Activated naive CD8-positive, alpha-beta T cell treated with anti-CD3 and anti-CD28 coated beads, Interleukin-2, amount 10 ng/mL, durations not matched to agents 7 days and 5 days (primary cell): ENCODE measurements at places on chromosomes 11 and 22. TPM values are rescaled to one million over a fixed set of nuclear protein-coding genes. Genes with fewer than 3 reads are reported as not detected.

- DNase-seq: no peak
- H3K4me3 ChIP-seq: no peak overlapping the region
- H3K36me3 ChIP-seq: peaks cover 8% of the 10 kb centered on the region
- peaks cover 4% of the 10 kb centered on the region for H3K27me3 ChIP-seq
- peaks cover 37% of the 10 kb centered on the region for H3K4me1 ChIP-seq
- H3K27ac ChIP-seq: peak overlapping the region; percentile 31
Observed at GRCh38 chr22:24200619-24201212, 19.4 kb downstream of the SUSD2 start.

DNA sequence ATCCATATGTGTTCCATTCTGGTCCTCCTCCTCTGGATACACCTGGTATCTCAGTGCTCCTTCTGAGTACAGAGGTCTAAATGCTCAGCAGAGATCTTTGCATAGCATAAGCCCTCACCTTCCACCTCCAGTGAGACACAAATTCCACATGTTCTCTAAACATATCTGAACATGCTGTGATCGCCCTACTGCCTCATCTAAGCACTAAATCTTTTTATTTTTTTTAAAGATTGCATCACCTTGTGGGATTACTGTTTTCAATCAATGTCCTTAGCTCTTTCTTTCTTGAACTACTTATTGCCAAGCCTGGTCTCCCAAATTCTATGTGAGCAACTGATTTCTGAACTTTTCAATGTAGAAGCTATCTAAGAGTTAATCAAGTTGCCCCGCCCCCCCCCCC, 113.4 kb downstream of the TRPC6 start:
- H3K4me1 ChIP-seq: no peaks in the 10 kb centered on the region
- H3K36me3 ChIP-seq: no peaks in the 10 kb centered on the region
- no peak for DNase-seq
- no peaks in the 10 kb centered on the region for H3K27me3 ChIP-seq
- no peak overlapping the region for H3K27ac ChIP-seq

- H3K27me3 ChIP-seq: peaks cover 48% of the 10 kb centered on the region
- DNase-seq: no peak
- H3K36me3 ChIP-seq: no peaks in the 10 kb centered on the region
Observed at GRCh38 chr11:62919898-62920640, 1.1 kb downstream of the CHRM1 start.

- H3K27ac ChIP-seq: no peak overlapping the region
- DNase-seq: no peak
Observed at GRCh38 chr11:109695696-109696095, 273.7 kb downstream of the C11orf87 start.

DNA sequence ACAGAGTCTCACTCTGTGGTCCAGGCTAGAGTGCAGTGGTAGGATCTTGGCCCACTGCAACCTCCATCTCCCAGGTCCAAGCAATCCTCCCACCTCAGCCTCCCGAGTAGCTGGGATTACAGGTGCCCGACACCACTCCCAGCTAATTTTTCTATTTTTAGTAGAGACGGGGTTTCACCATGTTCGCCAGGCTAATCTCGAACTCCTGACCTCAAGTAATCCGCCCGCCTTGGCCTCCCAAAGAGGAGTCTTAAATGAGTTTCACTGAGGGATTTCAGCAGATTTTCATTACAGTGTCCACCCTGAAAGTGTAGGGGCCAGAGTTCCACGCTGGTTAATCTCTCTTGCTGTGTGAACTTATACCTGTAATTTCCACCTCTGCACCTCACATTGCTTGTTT, 412 bp upstream of the RPS3 start:
- H3K36me3 ChIP-seq: peaks cover 40% of the 10 kb centered on the region
- H3K4me3 ChIP-seq: peak overlapping the region; percentile 91
- H3K27me3 ChIP-seq: peaks cover 9% of the 10 kb centered on the region
- no peak for DNase-seq
- H3K4me1 ChIP-seq: peaks cover 36% of the 10 kb centered on the region

DNA sequence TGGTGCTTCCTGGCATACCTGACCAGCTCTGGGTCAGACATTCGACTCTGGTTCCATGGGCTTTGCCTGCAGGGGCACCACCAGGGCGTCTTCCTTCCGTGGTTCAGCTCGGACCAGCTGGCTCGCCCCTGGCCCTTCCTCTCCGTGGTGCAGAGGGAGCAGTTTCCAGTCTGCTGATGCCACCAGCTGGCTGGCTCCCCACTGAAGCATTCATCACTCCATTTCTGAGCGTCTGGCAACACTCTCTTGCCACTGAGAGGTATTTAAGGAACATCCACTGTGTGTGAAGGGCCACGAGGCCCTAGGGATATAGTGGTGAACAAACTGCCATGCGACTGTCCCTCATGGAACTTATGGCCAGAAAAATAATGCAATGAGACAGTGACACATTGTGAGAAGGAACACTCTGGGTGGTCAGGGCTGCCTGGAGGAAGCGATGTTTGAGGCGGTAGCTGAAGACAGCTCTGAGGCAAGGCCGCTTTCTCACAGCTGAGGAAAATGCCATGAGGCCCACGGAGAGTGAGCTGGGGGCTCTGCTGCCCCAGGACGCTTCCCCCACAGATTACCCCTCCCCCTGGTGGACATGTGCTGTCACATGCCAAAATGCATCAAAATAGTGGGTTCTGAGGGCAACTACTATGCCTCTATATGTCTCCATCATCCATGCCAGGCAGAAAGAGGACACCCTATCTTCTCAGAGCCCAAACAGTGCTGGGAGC, 44.9 kb upstream of the ARFGAP3 start:
- no peaks in the 10 kb centered on the region for H3K4me1 ChIP-seq
- no peak for DNase-seq
- no peaks in the 10 kb centered on the region for H3K36me3 ChIP-seq
- H3K4me3 ChIP-seq: no peak overlapping the region
- H3K27me3 ChIP-seq: no peaks in the 10 kb centered on the region
- no peak overlapping the region for H3K27ac ChIP-seq

- H3K4me3 ChIP-seq: peak overlapping the region; percentile 88
- peaks cover 26% of the 10 kb centered on the region for H3K4me1 ChIP-seq
- peak overlapping the region; percentile 83 for H3K27ac ChIP-seq
- H3K27me3 ChIP-seq: no peaks in the 10 kb centered on the region
Observed at GRCh38 chr11:47553406-47553743, 443 bp upstream of the CELF1 start.

DNA sequence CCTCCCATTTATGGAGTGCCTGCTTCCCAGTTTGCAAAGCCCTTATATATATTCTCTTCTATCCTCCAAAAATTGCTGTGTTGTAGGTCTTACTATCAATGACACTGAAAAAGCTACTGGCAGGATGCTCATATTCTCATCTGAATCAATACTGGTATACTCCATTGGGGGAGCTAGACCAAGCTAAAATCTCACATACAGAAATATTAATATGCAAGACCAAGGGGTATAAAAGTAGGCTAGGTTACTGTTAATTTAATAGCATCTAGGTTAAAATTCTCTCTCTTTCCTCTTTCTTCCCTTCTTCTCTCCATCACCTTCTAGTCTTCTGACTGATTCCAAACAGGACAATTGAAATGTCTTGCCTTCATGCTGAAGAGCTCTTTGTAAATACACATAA, 17.1 kb upstream of the BDNF start:
- H3K36me3 ChIP-seq: peaks cover 8% of the 10 kb centered on the region
- H3K4me3 ChIP-seq: no peak overlapping the region
- DNase-seq: no peak
- peaks cover 3% of the 10 kb centered on the region for H3K4me1 ChIP-seq
- H3K27me3 ChIP-seq: peaks cover 58% of the 10 kb centered on the region

DNA sequence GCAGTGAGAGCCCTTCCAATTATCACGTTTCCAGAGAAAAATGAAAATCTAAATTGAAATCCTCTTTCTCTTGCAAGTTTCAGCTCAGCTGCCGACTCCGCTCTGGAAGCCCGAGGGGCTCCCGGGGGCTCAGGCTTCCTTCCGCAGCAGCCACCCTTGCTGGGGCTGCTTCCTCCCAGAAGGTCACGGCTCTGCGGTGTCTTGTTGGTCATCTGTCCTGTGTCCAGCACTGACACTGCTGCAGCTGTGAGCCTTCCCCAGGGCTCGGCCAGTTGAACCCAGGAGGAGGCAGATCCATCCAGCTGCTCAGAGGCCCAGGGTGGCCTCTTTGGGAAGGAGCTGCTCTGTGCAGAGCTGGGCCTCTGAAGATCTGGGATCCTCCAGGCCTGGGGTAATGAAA, 1337.2 kb downstream of the TBC1D22A start:
- H3K27me3 ChIP-seq: peaks cover 7% of the 10 kb centered on the region
- H3K36me3 ChIP-seq: peaks cover 8% of the 10 kb centered on the region
- no peak for DNase-seq
- no peak overlapping the region for H3K4me3 ChIP-seq

- no peak for DNase-seq
- no peak overlapping the region for H3K4me3 ChIP-seq
- H3K4me1 ChIP-seq: peaks cover 17% of the 10 kb centered on the region
- peaks cover 50% of the 10 kb centered on the region for H3K36me3 ChIP-seq
Observed at GRCh38 chr11:106012744-106013143, 9.3 kb downstream of the MSANTD4 start.

DNA sequence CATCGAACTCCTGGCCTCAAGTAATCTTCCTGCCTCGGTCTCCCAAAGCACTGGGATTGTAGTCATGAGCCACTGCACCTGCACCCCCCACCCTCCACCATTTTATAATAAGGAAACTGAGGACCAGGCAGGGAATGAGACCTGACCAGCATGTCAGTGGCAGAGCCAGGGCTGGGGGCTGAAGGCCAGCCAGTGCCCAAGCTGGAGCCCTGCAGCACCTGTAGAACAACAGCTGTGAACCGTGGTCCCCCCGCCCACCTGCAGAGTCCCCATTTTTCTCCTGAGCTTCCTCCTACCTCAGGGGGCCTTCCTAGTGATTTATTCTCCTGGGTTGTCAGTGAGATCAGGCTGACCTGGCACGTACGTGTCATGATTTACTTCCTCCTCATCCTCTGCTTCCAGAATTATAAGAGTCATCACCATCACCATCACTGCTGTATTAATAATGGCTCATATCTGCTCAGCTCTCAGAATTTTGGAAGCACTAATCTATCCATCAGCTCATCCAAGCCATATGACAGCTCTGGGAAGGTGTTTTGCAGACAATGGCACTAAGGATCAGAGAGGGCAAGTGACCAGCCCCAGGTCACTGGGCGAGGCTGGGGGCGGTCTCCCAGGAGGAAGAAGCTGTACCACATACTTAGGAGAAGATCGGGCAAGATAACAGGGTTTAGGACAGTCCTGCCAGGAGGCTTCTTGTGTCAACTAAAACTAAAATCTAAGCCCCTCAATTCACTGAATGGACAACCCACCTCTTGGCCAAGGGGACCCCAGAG, 5.5 kb upstream of the SLCO2B1 start:
- DNase-seq: no peak
- peak overlapping the region; percentile 67 for H3K27ac ChIP-seq
- peaks cover 9% of the 10 kb centered on the region for H3K27me3 ChIP-seq

DNA sequence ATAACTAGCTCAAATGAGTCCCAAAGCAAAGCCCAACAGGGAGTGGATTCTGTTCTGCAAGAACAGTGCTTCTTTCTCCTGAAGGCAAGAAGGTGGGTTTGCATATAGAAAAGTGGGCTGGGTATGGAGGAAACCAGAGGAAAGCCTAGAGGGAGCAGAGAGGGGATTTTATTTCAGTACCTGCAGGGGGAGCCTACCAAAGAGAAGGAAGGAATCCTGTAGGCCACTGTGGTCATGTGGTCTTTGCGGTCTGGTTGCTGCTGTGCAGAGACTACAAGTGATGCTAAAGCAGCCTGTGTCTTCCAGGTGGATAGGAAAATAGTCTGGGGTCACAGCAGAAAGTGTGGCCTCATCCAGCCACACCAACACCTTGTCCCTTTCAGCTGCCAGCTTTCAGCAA, 33.2 kb upstream of the ZBTB16 start:
- no peaks in the 10 kb centered on the region for H3K36me3 ChIP-seq
- no peak overlapping the region for H3K4me3 ChIP-seq
- peaks cover 9% of the 10 kb centered on the region for H3K4me1 ChIP-seq

- no peaks in the 10 kb centered on the region for H3K27me3 ChIP-seq
- peaks cover 35% of the 10 kb centered on the region for H3K36me3 ChIP-seq
- H3K4me3 ChIP-seq: no peak overlapping the region
- H3K27ac ChIP-seq: no peak overlapping the region
- no peaks in the 10 kb centered on the region for H3K4me1 ChIP-seq
- DNase-seq: no peak
Observed at GRCh38 chr22:31263896-31264640, 28.2 kb downstream of the PIK3IP1 start.

- no peak overlapping the region for H3K4me3 ChIP-seq
- no peak overlapping the region for H3K27ac ChIP-seq
- no peaks in the 10 kb centered on the region for H3K36me3 ChIP-seq
Observed at GRCh38 chr11:125457814-125458343, 38.2 kb downstream of the FEZ1 start.

DNA sequence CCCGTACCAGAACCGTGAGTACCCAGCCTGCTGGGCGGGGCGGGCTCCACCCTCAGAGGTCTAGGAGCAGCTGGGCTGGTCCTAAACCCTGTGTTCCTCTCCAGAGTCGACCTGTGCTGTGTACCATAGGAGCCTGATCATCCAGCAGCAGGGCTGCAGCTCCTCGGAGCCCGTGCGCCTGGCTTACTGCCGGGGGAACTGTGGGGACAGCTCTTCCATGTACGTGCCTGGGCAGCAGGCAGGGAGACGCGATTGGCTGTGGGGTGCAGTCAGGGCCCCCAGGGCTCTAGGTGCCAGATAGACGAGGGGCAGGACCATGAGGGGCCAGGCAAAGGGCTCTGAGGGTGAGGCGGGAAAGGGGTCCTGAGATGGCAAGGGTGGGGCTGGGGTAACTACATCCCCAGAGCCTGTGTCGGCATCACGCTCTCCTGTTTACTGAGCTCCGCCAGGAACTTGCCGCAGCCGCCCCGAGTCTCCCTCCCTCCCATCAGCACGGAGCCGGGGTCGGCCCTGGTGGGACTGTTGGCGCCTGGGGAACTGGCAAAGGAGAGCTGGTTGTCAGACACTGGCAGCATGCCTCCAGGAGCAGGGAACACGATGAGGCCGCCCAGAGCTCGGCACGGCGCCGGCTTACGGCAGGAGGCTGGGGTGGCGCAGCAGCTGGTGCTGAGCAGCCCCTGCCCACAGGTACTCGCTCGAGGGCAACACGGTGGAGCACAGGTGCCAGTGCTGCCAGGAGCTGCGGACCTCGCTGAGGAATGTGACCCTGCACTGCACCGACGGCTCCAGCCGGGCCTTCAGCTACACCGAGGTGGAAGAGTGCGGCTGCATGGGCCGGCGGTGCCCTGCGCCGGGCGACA, 22.9 kb upstream of the MUC5B start:
- H3K27me3 ChIP-seq: no peaks in the 10 kb centered on the region
- H3K4me3 ChIP-seq: no peak overlapping the region
- DNase-seq: peak; percentile 24

The PAX6 gene
- total RNA-seq: not detected

The APOL6 gene
- 68.0 TPM for total RNA-seq

The TRPM5 gene
- not detected for total RNA-seq

The UPK3A gene
- not detected for total RNA-seq

The OR4C5 gene
- total RNA-seq: not detected

The CALCA gene
- not detected for total RNA-seq
